ENCODE measurements at places on chromosomes 5 and 9.

GRCh38 chr9:120775859-120776258 is 17.4 kb downstream of the FBXW2 start:
- no peak for DNase-seq

DNA sequence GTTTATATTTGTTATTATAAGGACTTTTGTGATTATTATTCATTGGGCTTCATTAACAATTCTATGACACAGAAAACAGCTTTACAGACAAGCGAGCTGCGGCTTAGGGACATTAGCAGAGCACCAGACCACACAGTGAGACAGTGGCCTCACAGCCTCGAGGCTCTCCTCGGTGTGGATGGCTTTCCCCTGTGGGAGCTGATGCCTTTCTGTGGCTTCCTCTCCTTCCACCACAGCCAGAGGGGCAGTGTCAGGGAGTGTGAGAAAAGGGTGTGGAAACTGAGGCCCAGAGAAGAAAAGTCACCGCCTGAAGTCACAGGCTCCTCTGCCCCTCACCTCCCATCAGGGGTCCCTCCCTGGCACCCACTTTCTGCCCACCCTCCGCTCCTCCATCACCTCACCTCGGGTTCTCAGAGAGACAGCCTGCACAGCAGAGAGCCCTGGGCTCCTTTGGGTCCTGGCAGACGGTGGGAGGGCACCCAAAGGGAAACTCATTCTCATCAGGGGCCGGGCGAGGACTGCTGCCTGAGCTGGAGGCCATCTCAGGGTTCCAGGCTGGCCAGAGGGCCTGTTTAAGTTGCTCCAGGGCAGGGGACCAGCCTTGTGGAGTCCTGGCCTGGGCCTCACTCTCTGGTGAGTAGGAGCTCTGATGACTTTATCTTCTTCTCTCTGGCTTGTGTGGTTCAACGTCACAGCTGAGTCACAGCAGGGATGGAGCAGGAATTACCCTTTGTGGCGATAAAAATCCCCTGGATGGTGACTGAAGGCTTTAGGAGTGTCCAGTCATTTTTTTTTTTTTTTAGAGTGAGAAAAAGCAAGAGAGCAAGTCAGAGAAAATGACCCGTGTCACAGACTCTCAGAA is 830 bp downstream of the TRAF1 start:
- DNase-seq: peak; percentile 45

DNA sequence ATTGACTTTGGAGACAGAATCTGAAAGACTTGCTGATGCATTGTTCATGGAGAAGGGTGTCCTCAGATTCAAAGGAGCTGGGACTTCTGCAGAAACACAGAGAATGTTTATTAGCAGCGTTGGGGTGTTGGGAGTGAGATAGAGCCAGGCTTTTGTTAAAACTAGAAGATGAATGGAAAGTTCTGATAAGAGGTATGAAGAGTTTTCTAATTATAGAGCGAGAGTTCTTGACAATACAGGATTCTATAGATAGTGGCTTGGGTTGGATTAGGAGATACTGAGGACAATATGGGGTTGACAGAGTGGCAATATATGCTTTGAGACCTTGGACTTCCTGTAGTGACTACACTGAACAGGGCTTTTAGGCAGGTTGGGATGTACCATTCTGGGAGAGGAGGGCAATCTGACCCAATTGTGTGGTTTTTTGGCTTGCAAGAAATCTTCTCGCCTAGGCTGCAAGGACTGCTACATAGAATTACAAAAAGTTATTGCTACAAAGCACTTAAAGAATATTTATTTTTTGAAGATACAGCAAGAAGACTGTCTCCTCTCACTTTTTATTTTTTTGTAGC is 83.1 kb downstream of the FER start:
- DNase-seq: no peak

DNA sequence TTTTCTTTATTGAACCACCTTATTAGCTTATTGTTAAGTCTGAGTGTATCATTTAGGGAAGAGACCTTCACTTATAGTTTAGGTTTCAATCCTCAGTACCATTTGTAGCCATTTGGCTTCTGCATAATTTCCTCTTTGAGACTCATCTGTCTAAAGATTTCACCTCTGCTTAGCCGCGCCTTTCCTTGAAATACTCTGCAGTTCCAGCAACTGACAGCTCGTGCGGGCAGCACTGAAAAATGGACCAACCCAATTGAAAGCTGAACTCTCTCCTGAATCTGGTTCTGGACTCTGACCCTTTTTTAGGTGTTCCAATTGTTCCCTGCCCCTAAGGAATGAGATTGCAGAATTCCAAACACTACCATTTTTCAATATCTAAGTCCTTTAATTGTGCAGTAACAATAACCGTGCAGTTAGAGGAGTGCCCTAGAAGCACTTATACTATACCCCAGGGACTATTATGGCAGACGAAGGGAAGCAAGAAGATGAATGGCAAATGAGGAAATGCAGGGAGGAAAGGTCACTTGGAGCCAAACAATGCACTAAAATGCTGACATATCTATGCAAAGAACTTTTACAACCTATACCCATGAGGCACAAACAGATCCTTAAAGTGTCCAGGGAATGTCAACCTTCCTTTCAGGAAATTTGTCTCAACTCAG is 50.1 kb upstream of the PDE4D start:
- no peak for DNase-seq

GRCh38 chr5:17816505-17816904 is 182.2 kb downstream of the TAF11L14 start:
- no peak for DNase-seq

DNA sequence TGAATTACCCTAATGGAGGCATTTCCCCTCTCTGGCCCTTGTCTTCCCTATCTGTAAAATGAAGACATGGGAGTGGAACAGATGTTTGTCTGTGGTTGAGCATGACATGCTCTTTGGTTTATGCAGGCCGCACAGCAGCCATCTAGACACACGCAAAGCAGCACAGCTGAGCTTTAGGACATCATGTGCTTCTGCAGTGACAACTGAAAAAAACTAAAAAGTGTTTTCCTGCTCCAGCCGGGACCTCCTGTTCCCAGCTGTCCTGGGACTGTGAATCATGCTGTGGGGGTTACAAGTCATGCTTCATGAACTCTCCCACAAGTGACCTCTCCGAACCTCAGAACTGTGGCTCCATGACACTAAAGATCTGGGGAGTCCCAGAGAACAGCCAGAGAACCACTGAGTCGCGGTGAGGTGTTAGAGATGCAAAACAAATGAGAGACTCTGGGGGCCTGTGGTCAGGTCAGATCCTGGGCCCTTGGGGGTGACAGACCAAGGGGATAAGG is 1.7 kb downstream of the SMIM3 start:
- no peak for DNase-seq

DNA sequence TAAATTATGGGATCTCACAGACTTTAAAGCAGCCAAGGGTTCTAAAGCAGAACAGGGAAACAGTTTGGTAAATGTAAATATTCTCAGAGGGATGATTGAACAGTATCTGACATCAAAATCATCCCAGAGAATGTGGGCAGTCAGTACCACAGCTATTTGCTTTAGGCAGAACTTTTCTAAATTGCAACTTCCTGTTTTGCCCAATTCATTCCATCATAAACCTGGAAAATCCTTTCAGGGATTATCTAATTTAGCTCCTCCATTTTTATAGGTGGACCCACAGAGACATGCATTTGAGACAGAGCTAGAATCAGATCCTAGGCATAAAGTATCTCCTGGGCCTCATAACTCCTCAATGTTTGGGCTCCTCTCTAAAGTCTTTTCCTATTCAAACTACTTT is 12.4 kb downstream of the NR6A1 start:
- no peak for DNase-seq

- no peak for DNase-seq
Observed at GRCh38 chr9:115063058-115063845, 54.7 kb downstream of the TNC start.

- no peak for DNase-seq
Observed at GRCh38 chr5:108028412-108028811, 353.5 kb downstream of the FBXL17 start.

- DNase-seq: no peak
Observed at GRCh38 chr9:121288673-121289025, 20.7 kb downstream of the GSN start.

- no peak for DNase-seq
Observed at GRCh38 chr5:146644831-146645230, 128.8 kb upstream of the GPR151 start.

DNA sequence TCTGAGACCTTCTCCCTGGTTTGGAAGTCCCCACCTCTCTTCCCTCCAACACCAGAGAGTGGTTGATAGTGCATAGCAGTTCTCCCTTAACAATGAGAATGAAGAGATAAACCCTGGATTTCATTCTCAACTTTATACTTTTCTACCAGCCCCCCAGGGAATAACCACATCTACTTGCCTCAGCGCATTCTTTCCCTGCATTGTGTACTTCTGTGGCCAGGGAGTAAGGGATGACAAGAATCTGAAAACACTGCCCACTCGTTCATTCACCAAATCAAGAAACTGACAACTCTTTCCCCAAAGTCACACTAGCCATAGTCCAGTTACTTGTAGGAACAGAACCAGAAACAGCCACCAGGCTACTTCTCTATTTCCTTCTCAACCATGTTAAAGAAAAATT is 46.0 kb upstream of the SPIN1 start:
- DNase-seq: no peak

- no peak for DNase-seq
Observed at GRCh38 chr5:108024986-108025385, 354.2 kb upstream of the EFNA5 start.

DNA sequence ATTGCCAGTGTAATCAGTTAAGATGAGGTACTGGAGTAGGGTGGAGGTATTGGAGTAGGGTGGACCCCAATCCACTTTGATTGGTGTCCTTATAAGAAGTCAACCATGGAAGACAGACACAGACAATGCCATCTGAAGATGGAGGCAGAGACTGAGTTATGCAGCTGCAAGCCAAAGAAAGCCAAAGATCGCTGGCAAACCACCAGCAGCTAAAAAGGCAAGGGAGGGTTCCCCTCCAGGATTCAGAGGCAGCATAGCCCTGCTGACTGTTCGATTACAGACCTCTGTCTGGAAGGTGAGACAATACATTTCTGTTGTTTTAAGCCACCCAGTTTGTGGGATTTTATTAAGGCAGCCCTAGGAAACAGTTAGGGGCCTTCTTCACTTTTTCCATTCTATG is 30.5 kb upstream of the CKMT2 start:
- DNase-seq: no peak

DNA sequence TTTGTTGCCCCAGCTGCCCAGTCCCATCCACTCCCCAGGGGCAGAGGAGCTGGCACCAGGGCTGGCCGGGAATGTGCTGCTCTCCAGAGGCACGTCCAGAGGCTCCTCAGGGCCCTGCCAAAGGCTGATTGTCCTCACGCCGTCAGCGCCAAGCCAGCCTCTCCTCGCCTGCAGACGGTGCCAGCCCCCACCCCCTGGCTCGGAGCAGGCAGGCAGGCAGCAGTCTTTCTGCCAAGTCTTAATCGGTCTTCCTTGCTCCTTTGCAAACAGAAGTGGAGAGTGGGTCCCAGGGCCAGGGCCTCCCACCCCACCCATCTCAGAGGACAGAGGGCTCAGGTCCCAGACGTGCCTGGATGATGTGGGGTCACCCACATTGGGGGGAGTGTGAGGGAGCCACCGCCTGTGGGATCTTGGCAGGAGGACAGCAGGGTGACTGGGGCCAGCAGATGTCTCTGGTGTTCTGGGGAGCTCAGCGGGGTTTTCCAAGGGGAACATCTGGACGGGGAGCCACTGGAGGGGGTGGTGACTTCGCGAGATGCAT is 36.3 kb downstream of the FAM163B start:
- DNase-seq: no peak

GRCh38 chr5:31476738-31477141 is 55.2 kb downstream of the DROSHA start:
- DNase-seq: no peak

DNA sequence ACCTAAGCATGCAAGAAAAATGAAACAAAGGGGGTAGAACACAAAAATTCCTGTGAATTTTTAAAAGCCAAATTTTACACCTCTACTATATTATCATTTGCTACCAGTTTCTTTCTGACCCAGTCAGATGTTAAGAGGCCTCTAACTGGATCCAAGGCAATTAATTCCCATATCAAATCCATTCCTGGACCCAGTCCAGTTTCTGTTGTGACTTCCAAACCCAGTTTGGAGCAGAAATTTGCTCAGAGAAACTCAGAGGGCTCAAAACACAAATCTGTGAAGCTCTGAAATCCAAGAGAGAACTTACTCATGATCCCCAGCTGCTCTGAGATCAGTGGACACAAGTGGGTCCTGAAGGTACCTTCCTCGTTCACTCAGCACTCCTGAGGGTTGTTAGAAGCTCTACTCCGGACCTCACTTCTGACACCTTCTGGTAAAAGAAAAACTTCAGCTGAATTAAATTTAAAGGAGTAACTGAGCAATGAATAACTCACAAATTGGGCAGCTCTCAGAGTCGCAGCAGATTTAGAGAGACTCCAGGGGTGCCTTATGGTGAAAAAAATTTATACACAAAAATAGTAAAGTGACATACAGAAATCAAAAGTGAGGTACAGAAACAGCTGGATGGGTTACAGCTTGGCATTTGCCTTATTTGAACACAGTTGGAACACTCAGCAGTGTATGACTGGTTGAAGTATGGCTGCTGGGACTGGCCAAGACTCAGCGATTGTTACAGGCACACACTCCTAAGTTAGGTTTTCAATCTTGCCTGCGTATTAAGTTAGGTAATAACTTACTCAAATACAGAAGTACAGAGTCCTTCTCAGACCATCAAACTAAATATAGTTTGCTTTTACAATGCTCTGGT is 32.4 kb downstream of the INSL4 start:
- DNase-seq: no peak

- no peak for DNase-seq
Observed at GRCh38 chr9:85332487-85332886, 409.3 kb downstream of the AGTPBP1 start.

DNA sequence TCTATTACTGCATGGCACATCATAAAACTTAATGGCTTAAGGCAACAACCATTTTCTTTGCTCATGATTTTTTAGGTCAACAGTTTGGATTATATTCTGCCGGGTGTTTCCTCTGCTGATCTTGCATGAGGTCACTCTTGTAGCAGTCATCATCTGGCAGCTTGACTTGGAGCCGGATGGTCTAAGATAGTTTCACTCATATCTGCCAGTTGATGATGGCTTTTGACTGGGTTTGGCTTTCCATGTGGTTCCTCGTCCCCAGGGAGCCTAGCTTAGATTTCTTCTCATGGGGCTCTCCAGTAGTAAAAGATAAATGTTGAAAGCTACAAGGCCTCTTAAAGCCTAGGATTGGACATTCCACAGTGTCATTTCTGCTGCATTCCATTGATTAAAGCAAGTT is 27.4 kb downstream of the LNPEP start:
- DNase-seq: no peak
